Bronchial epithelial cell (primary cell): ENCODE measurements at places on chromosomes 2 and 18. TPM values are rescaled to one million over a fixed set of nuclear protein-coding genes. Genes with fewer than 3 reads are reported as not detected.

GRCh38 chr2:240260664-240261063, 120.2 kb upstream of the OTOS start:
- no peak for DNase-seq

DNA sequence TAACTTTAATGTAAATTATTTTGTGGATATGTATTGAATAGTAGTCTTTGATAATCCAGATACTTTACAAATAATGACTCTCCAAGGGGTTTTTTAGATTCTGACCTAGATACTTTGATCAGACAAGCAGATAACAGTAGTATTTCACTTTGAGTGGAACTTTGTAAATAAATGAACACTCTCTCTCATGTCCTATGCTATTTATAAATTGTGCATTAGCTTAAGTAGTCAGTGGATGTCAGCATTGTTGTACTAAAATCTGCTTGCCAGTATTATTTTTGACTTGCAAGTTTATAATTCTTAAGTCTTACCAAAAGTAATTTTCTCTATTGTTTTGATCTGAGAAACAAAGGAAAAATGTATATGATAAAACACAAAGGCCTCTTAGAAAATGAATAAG, 1113.1 kb upstream of the NRXN1 start:
- DNase-seq: no peak

DNA sequence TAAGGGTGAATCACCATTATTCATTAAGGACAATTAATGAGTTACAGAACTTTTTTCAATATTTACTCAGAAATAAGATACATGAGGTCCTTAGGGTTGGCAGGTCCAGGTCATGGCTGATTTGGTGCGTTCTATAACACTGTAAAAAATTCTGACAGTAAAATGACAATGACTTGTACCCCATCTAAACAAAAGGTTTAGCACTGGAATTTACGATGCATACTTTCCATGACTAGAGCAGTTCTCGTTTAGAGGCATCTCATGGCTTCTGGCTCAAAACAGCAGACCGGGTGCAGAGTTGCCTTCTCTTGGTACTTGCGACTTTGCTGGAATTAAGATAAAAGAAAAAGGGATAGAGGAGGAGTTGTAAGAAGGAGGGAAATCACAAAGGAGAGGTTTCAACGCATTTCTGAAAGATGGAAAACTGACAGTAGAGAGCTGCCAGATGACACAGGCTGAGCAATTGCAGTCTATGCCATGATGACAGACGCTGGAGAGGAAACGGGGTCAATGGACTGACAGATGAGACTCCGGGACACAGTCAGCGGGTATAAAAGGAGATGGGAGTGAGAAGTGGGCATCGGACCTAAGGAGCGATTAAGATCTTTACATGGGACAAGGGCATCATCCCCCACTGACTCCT, 4.1 kb upstream of the CYS1 start:
- DNase-seq: no peak

GRCh38 chr2:61792355-61792890, 61.4 kb downstream of the FAM161A start:
- no peak for DNase-seq

- no peak for DNase-seq
Observed at GRCh38 chr18:13612196-13612997, 114.0 kb downstream of the FAM210A start.

DNA sequence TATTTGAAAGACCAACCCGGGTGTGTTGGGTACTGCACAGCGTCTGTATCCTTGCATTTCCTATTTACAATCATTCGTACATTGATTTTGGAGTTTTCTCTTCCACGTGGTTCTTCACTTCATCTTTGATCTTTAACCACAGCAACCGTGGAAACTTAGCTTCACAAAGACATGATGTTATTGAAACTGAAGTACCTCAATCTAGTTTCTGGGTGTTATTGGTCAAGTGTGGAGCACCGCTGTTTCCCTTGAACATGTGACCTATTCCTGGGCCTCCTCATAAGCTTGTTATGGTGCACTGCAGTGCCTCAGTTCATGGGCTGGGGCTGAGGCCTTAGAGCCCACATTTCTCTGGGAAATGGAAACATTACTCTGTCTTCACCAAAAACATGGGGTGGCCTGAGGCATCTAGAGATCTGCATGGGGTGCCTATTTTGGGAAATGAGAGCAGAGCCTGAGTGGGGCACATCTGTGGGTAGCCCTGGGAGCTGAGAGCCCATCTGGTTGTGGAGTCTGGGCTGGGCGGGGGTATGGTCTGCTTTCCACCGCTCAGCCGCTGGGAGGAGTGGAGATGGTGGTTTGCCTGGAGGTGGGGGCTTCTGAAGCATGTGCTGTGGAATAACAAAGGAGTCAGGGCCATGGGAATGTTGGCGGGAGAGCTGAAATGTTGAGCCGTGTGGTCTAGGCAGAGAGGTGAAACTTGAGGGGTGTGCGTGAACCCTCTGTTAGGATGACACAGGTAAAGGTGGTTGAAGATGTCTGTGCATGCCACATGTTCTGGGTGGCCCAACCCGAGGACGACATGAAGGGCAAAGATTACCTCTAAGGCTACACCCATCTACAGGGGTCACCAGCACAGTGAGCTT, 37.4 kb downstream of the ZNF236 start:
- DNase-seq: no peak

DNA sequence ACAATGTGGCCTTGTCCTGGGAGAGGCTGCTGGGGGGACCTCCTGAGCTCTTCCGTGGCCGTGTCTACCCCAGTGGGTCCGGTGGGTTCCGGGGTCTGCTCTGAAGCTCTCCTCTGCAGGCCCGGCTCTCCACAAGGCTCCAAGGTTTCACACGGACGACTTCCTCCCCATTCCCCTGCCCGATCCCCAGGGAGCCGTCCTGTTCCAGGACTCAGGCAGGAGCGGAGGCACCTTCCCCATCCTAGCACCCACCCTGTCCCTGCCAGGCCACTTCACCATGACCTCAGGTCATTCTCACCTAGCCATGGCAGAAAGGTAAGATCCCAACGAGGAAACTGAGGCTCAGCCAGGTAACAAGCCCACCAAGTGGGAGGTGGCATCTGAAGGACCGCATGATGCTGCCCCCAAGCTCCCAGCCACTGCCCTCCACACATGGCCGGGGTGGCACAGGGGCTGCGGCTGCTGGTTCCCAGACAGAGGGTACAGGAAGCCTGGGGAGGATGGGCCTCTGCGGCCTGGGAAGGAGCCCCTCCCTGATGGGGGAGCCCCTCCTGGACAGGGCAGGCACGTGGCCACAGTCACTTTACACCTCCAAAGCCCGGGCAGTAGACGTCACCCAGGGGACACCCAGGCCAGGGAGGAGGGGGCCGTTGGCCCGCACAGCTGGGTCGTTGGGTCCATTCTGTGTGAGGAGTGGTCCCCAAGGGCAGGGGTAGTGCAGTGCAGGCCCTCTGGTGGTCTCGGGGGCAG, 274.0 kb downstream of the NDUFA10 start:
- DNase-seq: no peak

DNA sequence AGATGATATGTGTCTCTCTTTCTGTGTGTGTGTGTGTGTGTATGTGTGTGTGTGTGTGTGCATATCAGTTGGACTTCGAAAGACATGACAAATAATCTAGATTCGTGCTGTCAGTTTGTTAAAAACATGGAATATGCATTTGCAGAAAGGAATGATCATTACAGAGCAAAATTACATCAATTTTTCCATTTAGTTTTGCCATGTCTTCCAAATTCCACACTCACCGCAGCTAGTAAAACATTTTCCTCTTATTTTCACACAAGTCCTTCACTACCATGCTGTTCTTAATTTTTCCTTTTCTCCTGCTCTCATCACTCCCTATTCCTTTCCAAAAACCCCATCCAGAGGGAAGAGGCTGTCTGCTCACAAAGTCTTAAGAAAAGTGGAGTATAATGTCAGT, 1191.4 kb upstream of the SLC39A10 start:
- DNase-seq: no peak

GRCh38 chr2:43879261-43879660, 40.5 kb downstream of the ABCG8 start:
- DNase-seq: no peak

HMSD gene
- total RNA-seq: 0.13 and 0.26 TPM in 2 replicates

DNA sequence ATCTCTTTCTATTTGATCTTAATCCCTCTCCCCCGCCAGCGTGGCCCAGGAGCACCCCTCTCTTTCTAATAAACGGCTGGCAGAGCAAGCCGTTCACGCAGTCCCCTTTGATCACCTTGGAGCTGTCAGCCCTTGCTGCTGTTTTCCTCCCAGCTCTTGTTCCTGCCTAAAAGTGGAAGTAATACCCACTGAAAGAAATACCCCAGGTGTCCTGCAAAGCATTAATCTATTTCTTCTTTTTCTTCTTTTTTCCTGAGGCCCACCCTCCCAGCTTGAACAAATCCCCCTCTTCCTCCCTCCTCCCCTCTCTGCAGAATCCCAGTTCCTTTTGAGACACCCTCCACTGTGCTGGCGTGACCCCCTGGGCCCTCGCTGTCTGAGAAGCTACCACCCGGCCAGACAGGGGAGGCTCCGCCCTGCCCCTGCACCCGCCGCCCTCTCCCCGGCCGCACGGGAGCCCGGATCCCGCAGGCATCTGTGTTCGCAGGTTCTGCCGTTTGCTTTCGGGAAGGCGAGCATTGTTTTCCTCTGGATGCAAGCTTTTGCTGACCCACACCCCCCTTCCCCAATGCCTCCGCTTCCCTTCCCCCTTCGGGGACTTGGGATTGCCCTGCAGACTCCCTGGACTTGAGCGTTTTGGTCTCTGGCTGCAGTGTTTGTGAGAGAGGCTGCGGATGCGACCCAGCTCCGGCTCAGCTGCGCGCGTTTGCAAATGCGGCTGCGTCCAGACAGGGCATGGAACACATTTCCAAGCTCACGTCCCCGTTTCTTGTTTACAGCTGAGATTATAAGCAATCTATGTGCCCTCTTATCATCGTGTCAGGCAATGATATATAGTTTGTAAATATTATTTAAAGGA, 631.5 kb downstream of the NYAP2 start:
- DNase-seq: peak; percentile 56

- no peak for DNase-seq
Observed at GRCh38 chr2:184696644-184697043, 98.3 kb downstream of the ZNF804A start.

GRCh38 chr2:197708331-197708730, 3.2 kb downstream of the MARS2 start:
- DNase-seq: peak; percentile 90

ANKRD62 gene
- under 0.01 and 0.13 TPM in 2 replicates for total RNA-seq

DNA sequence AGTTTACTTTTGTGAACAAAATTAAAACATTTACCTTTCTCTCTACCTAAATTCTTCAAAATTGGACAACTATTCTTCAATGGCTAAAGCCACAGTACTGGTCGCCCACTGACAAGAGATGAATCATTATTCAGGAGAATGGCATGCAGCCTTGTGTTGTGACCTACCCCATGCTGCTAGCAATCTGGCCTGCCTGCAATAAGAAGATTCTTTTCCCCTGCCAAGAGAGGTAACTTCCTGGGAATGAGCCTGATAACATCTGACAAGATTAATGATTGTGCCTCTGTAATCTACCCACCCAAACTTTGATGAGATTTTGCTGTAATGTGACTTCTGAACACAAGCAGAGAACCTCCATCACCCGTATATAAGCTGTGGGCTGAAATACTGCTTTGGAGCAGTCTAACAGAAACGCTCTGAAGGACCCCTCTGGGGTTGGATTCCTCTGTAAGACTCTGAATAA, 47.0 kb upstream of the ST3GAL5 start:
- DNase-seq: peak; percentile 67

MAP3K19 gene
- not detected in 2 replicates for total RNA-seq

MAB21L4 gene
- 0.53 and 5.1 TPM in 2 replicates for total RNA-seq

GRCh38 chr2:12979066-12979465, 262.3 kb downstream of the TRIB2 start:
- DNase-seq: peak; percentile 86

GRCh38 chr2:218332288-218332687, 24.4 kb upstream of the CATIP start:
- DNase-seq: no peak

DNA sequence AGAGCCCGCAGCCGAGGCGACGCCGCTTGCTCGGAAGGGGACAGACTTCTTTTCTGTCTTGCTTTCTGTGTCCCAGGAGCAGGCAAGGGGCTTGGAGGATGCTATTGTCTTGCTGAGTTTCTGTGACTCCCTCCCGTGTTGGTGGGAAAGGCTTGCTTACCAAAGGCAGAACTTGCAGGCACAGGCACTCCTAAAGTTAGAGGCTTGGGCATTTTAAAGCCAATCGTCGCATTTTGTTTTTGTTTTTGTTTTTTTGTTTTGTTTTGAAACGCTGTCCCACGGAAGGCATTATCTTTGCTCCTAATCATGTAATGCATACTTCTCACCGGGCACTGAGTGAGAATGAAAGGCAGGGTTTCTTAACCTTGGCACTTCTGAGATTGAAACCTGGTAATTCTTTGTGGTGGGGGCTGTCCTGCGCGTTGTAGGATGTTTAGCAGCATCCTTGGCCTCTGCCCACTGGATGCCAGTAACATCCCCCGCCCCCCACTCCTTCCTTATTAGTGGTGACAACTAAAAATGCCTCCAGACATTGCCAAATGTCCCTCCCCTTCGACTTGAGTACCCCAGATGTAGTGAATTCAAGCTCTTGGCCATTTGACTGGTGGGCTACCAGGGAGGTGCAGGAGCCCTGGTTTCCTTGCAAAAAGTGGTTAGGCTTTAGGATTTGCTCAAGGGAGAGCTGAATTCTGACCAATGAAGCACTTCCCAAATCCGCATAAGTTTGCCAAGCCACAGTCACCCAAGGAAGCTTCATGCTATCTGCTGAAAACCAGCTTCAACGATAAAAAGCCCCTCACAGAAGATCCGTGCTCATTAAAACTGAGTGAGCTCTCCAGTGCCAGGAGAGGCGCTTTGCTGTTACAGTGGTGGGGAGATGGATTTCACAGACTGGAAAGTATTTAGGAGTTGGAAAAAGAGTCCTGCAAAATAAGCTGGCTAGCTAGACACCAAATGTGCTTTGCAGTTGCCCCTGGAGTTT, 1.2 kb downstream of the ANTXR1 start:
- no peak for DNase-seq

CTAGE1 gene
- total RNA-seq: under 0.01 TPM in 1 of 2 replicates, not detected in the other

DNA sequence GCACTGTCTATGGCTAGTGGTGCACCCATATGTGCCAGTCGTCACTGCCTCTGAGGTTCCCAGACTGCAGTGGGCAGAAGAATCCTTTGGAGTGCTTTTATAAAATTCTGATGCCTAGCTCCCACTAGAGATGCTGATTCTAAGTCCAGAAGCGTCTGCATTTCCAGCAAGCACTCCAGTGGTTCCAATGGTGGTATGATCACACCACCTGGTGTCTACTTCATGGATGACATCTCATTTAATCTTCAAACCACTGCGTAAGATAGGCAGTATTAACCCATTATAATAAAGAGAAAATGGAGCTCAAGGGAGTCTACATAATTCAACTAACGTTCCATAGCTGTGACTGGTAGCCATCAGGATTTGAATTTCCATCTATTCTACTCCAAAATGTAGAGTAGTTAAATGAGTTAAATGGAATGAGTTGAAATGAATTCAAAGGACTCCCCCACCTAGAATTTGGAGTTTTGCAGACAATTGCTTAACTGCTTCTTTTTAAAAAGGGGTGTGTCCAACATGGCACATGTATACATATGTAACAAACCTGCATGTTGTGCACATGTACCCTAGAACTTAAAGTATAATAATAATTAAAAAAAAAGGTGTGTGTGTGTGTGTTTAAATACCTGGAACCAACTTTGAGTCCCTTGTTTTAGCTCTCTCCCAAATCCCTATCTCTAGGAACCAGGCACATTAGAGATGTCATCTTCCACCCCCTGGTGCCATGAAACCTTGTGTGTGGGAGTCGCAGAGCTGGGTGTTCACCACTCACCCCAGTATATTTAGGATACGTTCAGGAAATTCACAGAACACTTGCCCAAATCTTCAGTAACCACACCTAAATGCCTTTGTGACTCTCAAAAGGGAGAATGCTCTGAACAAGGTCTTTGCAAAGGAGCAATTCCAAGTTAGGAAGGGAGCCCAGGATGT, 14.1 kb downstream of the LAMA3 start:
- peak; percentile 76 for DNase-seq
